ENCODE measurements at places on chromosomes 2 and 18.

GRCh38 chr2:12318427-12319057 lies 398.2 kb upstream of the TRIB2 start:
- DNase-seq: no peak

DNA sequence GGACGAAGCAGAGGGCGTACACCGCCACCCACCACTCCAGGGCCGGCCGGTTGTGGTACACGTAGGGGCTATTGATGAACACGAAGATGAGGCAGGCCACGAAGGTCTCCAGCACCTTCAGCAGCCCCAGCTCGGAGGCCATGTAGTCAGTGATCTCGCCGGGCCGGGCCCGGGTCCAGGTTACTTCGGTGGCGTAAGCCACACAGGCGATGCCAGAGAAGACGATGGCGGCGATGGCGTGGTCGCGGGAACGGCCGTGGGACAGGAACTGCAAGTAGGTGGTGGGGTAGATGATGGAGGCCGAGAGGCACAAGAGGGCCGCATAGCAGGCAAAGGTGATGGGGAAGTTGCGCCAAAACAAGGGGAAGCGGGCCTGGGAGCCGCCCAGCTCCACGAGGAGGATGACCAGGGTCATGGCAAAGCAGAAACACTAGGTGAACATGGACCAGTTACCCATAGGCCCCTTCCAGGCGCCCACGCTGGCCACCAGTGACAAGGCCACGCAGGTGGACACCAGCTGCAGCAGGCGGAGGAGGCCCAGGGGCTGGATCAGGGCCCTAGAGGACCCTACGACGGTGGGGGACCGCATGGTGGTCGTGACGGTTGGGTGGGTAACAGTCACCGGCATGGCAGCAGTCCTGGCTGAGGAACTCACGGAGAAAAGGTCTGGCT lies 128.4 kb upstream of the FAM98A start:
- no peak for DNase-seq

DNA sequence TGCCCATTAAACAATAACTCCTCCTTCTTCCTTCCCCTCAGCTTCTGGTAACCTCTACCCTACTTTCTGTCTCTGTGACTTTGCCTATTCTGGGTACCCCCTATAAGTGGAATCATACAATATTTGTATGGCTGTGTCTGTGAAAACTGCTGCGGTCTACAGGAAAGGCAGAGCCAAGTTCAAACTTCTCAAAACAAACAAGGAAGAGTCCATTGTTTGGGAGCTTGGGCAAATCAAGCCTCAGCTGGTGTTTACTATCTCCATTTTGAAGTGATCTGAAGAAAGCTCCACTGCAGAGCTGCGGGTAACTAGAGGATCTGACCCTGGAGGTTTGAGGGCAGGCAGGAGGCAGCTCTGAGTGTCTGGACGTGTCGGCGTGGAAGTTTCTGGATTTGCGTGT lies 48.6 kb upstream of the DAPL1 start:
- DNase-seq: no peak

GRCh38 chr18:9413576-9413975 lies 61.7 kb upstream of the RALBP1 start:
- DNase-seq: no peak

GRCh38 chr2:198611201-198611600 lies 806.8 kb downstream of the PLCL1 start:
- DNase-seq: no peak

- DNase-seq: no peak
Measured at GRCh38 chr2:7012141-7012764, 95.0 kb downstream of the RNF144A start.

DNA sequence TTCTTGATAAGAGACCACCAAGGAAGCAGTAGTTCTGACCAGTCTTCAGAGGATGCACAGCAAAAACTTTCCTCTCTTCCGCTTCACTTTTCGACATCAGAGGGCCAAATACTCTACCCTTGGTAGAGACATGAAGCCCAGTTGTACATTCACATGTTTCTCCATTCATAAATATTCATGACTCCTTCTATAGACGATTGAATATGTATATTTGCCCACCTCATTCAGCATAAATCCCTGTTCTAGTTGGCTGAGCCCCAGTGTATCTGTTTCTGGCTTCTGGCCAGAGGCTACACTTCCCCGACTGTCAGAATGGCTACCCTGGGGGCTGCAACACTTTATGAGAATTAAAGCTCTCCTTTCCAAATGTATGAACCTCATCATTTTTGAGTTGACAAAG lies 258.5 kb downstream of the ASXL3 start:
- DNase-seq: no peak

GRCh38 chr18:49071317-49071716 lies 120.6 kb upstream of the SMAD7 start:
- no peak for DNase-seq

DNA sequence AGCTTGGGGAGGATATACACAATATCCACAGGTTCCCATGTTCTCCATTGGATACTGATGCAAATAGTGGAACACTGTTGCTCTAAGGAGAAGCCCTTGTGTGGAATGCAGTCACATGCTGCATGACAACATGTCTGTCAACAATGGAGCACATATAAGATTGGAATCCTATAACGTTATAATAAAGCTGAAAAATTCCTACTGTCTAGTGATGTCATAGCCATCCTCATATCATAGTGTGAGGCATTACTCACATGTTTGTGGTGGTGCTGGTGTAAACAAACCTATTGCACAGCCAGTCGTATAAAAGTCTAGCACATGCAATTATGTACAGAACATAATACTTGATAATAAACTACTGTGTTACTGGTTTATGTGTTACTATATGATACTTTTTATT lies 394.7 kb downstream of the FBXO15 start:
- DNase-seq: no peak

- DNase-seq: peak; percentile 28
Measured at GRCh38 chr2:202965810-202966460, 48.7 kb upstream of the NBEAL1 start.

Data from stimulated activated CD4-positive, alpha-beta T cell treated with anti-CD3 and anti-CD28 coated beads, Interleukin-4, amount 100 ng/mL, for 24 hours (primary cell).